ENCODE measurements at places on chromosomes 6 and 20. TPM values are rescaled to one million over a fixed set of nuclear protein-coding genes. Genes with fewer than 3 reads are reported as not detected.

- DNase-seq, result no peak
These were observed 84.2 kb downstream of the MRPL14 start for GRCh38 chr6:44042989-44043478.

DNA sequence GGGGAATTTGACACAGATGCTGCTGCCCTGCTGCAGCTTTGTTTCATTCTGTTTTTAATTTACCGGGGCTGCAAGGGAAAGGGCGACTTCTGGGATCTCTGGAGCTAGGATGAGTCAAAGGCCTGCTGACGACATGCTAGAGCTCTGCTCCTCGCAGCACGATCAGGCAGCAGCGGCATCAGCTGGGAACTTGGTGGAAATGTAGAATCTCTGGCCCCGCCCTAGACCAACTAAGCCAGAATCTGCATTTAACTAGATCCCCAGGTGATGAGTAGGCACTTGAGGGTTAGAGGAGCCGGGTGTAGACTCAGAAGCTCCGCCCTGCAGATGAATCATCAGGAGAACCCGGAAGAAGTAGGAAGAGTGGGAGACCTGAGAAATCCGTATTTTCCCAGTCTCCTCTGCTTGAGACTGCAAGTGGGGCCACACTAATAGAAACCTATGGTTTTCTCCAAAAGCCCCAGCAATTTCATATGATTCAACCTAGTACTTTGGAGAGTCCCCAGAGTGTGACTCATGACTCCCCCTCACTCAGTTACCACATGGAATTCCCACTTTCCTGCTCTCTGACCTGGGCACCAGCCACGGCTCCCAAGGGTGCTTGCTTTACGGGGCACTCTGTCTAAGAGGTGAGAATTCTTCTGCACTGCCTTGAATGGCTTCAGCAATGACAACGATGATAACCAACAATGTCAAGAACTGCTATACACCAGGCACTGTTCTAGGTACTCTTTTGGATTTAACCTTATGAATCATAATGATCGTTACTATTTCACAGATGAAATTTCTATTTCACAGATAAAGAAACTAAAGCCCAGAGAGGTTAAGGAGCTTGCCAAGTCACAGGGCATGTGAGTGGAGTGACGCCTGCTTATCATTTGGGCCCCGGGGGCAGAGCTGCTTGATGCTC lies 18.1 kb downstream of the TUBB2B start:
- peak; percentile 75 for DNase-seq

- DNase-seq, result no peak
These were observed 178.7 kb downstream of the DTNBP1 start for GRCh38 chr6:15484140-15484539.

SYNE1 gene
- 580 TPM for total RNA-seq

PLCB1 gene
- 30.9 TPM for total RNA-seq

DNA sequence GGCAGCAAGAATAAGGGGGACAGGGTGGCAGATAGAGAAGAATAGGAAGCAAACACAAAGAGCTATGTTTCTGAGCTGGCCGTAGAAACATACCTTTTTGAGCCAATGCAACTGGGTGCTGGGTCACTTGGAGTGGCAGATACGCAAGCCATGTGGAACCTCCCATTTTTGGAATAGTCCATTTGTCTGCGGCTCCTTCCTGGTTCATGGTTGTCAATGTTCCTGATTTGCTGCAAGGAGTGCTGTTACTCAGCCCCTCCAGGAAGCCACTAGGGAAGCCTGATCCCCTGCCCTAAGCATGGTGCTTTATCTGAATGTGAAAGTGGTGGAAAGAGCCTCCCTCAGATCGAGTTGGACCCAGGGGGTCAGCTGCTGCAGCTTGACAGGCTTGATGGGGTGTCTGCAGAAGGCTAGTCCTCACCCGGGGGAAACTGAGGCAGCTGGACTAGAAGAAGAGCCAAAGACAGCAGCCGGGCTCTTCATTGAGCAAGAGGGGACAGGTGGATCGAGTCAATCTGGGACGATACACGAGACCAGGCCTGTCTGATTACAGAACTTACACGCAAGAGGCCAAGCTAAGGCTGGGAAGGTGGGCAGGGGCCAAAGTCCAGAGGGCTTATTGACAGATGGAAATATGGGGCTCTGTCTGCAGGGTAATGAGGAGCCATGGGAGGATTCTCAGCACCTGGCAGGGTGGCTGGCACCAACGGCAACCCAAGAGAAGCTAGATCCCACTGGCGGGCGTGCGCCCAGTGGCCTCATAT lies 57.4 kb upstream of the CTNNBL1 start:
- DNase-seq, result no peak

DNA sequence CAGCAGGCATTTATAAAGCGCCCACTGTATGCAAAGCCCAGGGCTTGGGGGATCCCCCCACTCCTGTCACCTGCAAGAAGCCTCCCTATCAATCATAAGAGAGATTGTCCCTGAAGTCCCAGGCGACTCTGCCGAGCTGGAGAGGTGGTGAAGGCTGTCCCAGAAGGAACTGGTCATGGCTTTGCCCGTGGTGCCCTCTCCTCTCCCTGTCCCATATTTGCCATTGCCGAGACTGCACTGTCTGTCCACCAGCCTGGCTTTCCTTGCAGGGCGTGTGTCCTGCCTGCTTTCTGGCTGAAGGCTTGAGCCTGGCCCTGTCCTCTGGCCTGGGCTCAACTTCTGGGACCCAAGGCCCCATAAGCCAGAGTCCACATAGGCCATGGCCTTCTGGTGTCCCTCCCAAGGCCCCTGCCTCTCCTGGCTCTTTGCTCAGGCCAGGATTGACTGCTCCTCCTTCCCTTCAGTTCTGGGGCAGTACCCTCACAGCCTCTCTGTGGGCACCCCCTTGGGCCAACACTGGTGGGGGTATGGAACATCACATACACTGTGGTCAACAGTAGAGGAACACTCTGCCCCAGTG lies 46.9 kb downstream of the CPXM1 start:
- DNase-seq, result no peak

DNA sequence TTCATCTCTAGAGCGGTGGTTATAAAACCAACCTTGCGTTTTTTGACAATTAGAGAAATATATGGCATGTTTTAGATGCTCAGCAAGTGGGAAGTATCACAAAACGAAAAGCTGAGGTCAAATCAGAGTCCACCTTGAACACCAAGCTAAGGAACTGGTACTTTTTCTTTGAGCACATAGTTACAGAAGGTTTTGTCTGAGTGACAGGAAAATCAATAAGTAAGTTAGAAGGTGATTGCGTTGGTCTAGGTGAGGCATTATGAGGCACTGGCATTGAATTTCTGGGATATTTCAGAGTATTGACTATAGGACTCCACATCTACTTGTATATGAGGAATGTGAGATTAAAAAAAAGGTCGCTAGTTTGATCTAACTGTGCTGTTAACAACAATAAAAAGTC lies 597 bp upstream of the HINT3 start:
- DNase-seq, result no peak

- no peak for DNase-seq
These were observed 59.3 kb upstream of the SPTLC3 start for GRCh38 chr20:12949429-12949980.

DNA sequence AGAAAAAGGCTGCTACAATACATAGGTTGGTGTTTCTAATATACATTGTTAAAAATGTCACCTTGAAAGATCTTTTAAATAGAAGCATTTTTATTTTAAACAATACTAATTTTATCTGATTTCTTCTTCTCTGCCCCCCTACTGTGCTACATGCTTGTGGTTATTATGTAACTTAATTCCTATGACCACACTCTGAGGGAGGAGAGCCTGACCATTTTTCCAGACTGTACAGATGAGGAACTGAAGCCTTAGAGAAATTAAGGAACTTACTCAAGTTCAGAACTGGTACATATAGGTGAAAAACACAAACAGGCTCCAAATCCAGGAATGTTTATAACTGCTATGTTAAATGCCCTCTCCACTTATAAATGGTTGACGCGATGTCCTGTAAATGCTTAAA lies 43.4 kb upstream of the ARHGAP18 start:
- DNase-seq, result no peak

GRCh38 chr6:82144852-82145340 lies 102.6 kb downstream of the IBTK start:
- peak; percentile 45 for DNase-seq

- DNase-seq, result no peak
These were observed 35.5 kb upstream of the NXT1 start for GRCh38 chr20:23315099-23315498.

GRCh38 chr6:31528821-31529328 lies at the start of gene MCCD1:
MCCD1 (plus strand) TSS chr6:31528962; CDS start chr6:31529015, 53 bp downstream.
- no peak for DNase-seq

Data from tongue (tissue), 3 donors.